ENCODE measurements at places on chromosomes 3 and 15. TPM values are rescaled to one million over a fixed set of nuclear protein-coding genes. Genes with fewer than 3 reads are reported as not detected.

Gene AADACL2
- polyA plus RNA-seq: not detected

Gene NKIRAS1
- polyA plus RNA-seq: 18.6 TPM

Gene VPS13C
- polyA plus RNA-seq: 38.5 TPM

Gene TMEM45A
- 22.5 TPM for polyA plus RNA-seq

Gene SNURF
- polyA plus RNA-seq: 39.6 TPM

Gene CCDC39
- 5.2 TPM for polyA plus RNA-seq

Gene FILIP1L
- 20.4 TPM for polyA plus RNA-seq

Gene SRGAP3
- 15.8 TPM for polyA plus RNA-seq

Gene IRAK2
- 0.99 TPM for polyA plus RNA-seq

Gene ACTRT3
- 4.1 TPM for polyA plus RNA-seq

Gene NPAP1
- polyA plus RNA-seq: 0.14 TPM

Gene FBXL2
- polyA plus RNA-seq: 29.2 TPM

Gene SLC28A2
- polyA plus RNA-seq: 0.40 TPM

Gene HIGD2B
- polyA plus RNA-seq: not detected

Gene KY
- polyA plus RNA-seq: 1.2 TPM

Gene TMEM108
- 2.3 TPM for polyA plus RNA-seq

Gene SLC12A8
- polyA plus RNA-seq: 6.2 TPM

Gene CHRM5
- 0.15 TPM for polyA plus RNA-seq

Gene SLC27A2
- polyA plus RNA-seq: 89.7 TPM

Gene PLAAT1
- 3.8 TPM for polyA plus RNA-seq

Gene PPIB
- 647 TPM for polyA plus RNA-seq

Gene BFSP2
- not detected for polyA plus RNA-seq

Gene RBM6
- polyA plus RNA-seq: 109 TPM

Gene PTX3
- polyA plus RNA-seq: 5.6 TPM

Gene CYP11A1
- polyA plus RNA-seq: 1.6 TPM

Gene KLHL40
- polyA plus RNA-seq: not detected

Gene TIMP4
- polyA plus RNA-seq: 0.99 TPM

Gene SMCO1
- polyA plus RNA-seq: not detected

Gene SI
- not detected for polyA plus RNA-seq

Gene GNAI2
- polyA plus RNA-seq: 211 TPM

Gene DCLK3
- 1.3 TPM for polyA plus RNA-seq

Gene GCNT3
- 0.51 TPM for polyA plus RNA-seq

Gene LRRC31
- 0.37 TPM for polyA plus RNA-seq

Gene SNTN
- not detected for polyA plus RNA-seq

Gene OR5K1
- not detected for polyA plus RNA-seq

Gene CKMT1A
- polyA plus RNA-seq: 1.9 TPM

Gene CLDN18
- 0.71 TPM for polyA plus RNA-seq

Gene POLR2H
- polyA plus RNA-seq: 90.0 TPM

Gene ULK4
- 5.3 TPM for polyA plus RNA-seq

Gene C3orf85
- 19.0 TPM for polyA plus RNA-seq

Gene ANKRD63
- not detected for polyA plus RNA-seq

Gene TLR9
- 0.18 TPM for polyA plus RNA-seq

Gene SLC2A2
- 10.5 TPM for polyA plus RNA-seq

Gene C15orf62
- 1.7 TPM for polyA plus RNA-seq

Gene ADIPOQ
- not detected for polyA plus RNA-seq

Gene CERS3
- 0.25 TPM for polyA plus RNA-seq

Gene MTFMT
- polyA plus RNA-seq: 15.4 TPM

Gene CAMKV
- polyA plus RNA-seq: 0.11 TPM

Gene SCN11A
- polyA plus RNA-seq: 0.54 TPM

Gene SAMD7
- polyA plus RNA-seq: not detected

Gene C3orf70
- polyA plus RNA-seq: 8.2 TPM

Gene MCF2L2
- 0.71 TPM for polyA plus RNA-seq
